Fibroblast of the aortic adventitia (primary cell): ENCODE measurements at places on chromosomes 2 and 18. TPM values are rescaled to one million over a fixed set of nuclear protein-coding genes. Genes with fewer than 3 reads are reported as not detected.
A peak's percentile ranks its signal among the peaks of the same experiment; 100 is the strongest.

GRCh38 chr2:45128580-45128997 lies 119.3 kb upstream of the SIX2 start:
- peak; percentile 99 for DNase-seq

- DNase-seq = peak; percentile 48
These were observed 141.6 kb downstream of the SRBD1 start for GRCh38 chr2:45469314-45470099.

GRCh38 chr2:42562474-42563144 lies 5.8 kb upstream of the MTA3 start:
- no peak for DNase-seq

GRCh38 chr18:37527395-37527794 lies 38.2 kb downstream of the CELF4 start:
- no peak for DNase-seq

Gene CDK5R2
- total RNA-seq = not detected in 2 replicates
